ENCODE measurements at places on chromosomes 12 and 14.

GRCh38 chr14:70514168-70515069 lies 20.4 kb downstream of the ADAM20 start:
- DNase-seq, result no peak

GRCh38 chr14:87767567-87767901 lies 225.4 kb downstream of the GALC start:
- no peak for DNase-seq

DNA sequence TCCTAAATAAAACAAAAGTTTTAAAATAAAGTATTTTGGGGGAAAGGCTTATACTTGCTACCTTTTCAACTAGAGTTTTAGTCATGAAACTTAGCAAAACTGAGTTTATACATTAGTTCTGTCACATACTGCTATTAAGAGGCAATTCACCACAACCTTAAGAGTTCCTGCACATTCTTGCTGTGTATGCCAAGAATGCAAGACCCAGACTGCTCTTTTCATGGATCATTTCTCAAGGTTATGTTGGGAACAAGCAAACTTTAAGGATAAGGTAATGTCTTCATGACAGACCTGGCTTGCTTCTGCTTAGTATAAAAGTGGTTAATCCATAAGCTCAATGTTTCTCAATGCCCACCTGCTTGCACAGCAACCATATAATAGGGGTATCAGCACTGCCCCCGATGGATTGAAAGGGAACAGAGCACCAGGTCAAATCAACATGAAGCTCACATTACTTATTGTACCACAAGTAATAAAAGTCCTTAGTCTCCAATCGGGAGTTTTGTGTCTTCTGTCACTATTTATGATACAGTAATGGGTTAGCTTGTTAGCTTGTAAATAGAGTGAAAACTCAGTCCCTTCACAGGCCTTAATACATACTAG lies 67.6 kb downstream of the KIF21A start:
- no peak for DNase-seq

GRCh38 chr12:76176940-76177339 lies 92.5 kb upstream of the NAP1L1 start:
- DNase-seq, result no peak

DNA sequence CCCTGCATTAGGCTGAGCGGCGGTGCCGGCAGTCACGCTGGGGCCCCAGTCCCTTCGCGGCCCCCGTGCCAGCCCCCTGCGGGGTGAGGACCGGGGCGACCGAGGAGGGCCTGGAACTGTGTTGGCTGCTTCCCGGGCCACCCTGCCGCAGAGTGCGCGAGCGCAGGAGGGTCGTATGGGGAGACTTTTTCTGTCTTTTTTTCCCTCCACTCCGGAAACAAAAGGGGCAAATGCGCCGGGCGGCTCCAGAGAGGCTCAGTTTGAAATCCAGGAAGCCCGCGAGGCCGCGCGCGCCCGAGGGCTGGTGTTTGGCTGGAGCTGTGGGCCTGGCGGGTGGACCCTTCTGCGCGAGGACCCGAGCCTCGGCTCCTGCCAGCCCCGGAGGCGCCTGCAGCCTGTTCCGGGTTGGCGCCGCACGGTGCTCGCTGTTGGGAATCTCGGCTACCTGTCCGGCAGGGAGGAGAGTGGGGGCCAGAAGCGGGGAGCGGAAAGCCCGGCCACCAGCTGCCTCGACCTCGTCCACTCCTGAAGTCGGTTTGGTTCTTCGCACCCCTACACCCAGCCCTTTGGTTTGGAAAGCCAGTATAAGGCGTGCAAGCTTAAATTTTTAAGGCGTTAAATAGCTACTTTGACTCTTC lies 638 bp downstream of the PLEKHG3 start:
- DNase-seq, result no peak

DNA sequence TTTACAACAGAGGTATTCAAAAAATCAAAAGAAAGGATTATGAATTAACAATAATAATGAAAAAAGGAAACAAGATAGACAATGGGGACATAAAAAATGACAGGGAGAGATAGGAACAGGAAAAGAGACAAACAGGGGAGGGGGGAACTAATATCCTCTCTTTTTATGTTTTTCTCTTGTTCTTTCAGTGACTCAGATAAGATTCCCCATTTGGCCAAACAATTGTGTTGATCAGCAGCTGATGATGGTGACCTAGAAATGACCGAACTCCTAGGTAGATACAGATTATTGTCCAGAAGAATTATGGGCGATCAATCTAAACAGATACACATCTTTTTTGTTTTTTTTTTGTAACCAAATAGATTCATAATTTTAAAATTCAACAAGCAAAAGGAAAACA lies 1277.2 kb upstream of the FLRT2 start:
- no peak for DNase-seq

- DNase-seq, result no peak
Observed at GRCh38 chr14:106530423-106531107, 1004.2 kb downstream of the TMEM121 start.

- peak; percentile 73 for DNase-seq
Observed at GRCh38 chr12:23949348-23950209, at the start of gene SOX5. Gene SOX5 (minus strand): TSS chr12:23949670. CDS start chr12:23949601, 69 bp downstream.

GRCh38 chr12:12254553-12254952 lies 12.3 kb downstream of the LRP6 start:
- DNase-seq, result no peak

- no peak for DNase-seq
Observed at GRCh38 chr14:100297320-100298300, 8.6 kb downstream of the SLC25A29 start.

DNA sequence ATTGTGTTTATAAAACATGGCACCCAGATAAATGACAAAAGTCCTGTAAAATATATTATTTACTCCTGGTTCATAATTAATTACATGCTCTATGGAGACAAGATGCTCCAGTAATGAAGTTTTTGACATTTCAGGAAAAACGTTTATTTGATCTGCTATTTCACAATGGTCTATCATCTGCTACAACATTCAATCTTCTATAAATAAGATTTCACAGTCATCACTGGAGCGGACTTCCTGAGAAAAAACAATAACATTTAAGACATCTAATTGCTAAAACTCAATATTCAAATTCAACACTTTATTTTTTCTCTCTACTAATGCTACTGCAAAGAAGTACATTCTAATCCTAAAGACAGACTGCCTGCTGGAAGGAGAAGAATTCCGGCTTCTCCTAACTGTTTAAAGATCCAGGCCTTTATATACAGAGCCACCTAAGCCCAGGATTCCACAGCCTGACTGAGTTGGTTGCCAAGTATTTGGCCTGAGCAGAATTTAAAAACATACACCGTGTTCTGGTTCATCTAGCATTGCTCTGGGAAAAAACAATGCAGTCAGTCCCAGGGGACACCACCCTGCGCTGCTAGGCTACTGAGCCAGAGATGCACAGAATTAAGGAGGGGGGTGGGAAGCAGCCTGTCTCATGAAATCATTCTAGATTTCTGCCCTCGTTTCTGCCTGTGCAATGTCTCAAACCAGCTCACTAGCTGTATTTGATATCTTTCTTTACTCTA lies 58.0 kb downstream of the TMTC1 start:
- DNase-seq, result no peak

GRCh38 chr12:122048151-122048550 lies 26.5 kb downstream of the BCL7A start:
- no peak for DNase-seq

DNA sequence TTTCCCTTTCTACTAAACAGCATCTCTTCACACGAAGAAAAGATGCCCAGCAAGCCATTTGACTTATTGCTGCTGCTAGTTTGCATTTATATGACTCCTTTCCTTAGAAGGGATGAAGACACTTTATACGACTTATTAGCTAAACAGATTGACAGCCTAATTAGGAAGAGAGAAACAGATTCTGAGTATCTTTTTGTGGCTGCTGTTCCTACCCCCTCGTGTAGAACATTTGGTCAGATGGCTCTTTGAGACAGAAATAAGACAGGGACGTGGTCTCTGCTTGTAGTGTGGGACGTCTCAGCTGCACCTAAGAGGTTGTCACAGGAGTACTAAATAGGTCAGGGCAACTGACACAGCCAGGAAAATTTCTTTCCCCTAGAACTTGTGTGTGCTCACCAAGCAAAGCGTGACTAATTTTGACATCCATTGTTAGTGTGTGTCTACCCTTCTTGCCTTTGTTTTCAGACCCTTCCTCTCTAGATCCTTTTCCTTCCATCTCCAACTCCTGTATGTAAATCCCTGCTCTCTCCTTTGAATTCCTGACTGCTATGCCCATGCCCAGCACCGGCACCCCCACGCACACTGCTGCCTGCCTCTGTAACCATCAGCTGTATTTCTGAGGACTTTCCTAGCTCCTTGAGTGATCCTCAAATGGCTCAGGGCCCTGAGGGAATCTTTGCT lies 83.2 kb downstream of the DAD1 start:
- no peak for DNase-seq

- DNase-seq, result no peak
Observed at GRCh38 chr12:117599849-117600248, 238.4 kb upstream of the NOS1 start.

GRCh38 chr12:4141348-4142270 lies 132.0 kb upstream of the CCND2 start:
- DNase-seq, result no peak

DNA sequence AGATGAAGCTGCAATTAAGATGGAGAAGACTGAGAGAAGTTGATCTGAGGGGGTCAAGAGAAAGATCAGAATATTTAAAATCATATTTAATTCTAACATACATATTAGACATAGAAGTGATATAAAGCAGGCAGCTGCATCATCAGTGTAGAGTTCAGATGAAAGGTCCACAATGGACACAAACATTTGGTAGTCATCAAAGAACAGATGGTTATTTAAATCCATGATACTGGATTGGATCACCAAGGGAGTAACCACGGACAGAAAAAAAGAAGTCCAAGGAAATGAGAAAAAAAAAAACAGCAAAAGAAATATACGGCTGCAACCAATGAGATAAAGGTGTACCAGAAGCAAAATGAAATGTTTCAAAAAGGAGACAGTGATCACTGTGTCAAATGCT lies 20.1 kb downstream of the NOVA1 start:
- no peak for DNase-seq

- DNase-seq, result no peak
Observed at GRCh38 chr12:110763583-110763982, 20.9 kb upstream of the PPP1CC start.

DNA sequence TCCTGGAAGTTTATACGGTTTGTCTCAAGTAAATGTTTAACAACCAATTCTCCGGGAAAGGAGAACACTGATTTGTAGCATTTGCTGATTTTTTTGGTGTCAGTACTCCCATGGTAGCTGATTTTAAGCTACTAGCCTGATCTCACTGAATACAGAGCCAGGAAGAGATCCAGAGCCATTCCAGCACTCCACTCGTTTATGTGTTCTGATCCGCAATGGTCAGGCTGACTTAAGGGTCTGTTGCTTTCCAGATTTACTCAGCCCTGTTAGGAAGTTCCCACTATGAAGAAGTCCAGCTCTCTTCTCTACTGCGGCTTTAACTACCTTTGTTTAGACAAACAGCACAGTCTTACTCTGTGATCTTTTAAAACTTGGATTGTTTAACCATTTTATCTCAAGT lies 38.0 kb upstream of the NID2 start:
- DNase-seq, result no peak

DNA sequence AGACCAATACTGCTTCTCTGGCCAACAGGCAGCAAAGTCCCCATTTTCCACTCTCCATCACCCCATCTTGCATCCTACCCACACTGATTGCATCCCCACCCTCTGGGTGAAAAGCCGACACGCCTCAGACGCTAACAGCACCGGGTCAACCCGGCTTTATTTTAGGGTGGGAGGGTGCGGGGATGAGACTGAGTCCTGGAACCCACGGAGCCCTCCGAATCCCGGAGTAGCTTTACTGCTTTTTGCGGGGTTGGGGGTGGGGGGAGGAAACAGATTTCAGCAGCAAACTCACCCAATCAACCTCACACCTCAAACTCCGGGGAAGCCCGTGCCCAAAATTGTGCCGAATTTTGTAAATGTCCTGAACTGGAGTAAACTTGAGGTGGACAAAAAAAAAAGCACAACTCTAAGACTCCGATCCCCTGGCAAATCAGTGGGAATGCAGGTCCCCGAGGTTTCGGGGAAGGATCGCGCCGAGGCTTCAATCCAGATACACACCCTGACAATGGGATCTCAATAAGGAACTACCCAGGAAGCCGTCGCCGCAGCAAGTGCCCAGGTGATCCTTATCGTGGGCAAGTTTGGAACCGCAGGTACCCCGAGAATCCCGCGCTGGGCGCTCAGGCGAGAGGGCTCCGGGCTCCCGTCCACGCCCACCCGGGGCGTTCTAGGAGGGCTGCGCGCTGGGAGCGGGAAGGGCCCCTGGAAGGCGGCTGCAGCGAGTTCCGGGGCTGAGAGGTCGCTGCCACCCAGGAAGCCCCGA lies 1.1 kb downstream of the GCH1 start:
- no peak for DNase-seq

GRCh38 chr12:85329913-85330312 lies 49.9 kb downstream of the ALX1 start:
- no peak for DNase-seq

GRCh38 chr14:96576359-96576758 lies 74.2 kb downstream of the PAPOLA start:
- no peak for DNase-seq

DNA sequence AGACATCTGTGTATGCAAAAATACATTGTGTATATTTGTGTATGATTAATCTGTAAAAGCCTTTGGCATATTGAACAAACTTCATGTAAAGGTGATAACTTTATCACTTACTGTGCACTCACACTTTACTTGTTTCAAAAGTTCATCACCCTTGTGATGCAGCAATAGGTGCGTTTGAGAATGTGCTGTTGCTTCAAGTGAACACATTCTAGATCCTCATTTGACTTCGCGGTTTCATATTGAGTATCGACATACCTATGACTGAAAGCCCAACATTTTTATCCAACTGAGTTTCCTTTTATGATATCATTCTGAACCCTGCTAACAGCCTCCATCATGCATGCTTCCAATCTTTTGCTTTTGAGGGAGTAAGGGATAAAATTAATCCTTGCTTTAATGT lies 1086.9 kb downstream of the TMEM121 start:
- no peak for DNase-seq

DNA sequence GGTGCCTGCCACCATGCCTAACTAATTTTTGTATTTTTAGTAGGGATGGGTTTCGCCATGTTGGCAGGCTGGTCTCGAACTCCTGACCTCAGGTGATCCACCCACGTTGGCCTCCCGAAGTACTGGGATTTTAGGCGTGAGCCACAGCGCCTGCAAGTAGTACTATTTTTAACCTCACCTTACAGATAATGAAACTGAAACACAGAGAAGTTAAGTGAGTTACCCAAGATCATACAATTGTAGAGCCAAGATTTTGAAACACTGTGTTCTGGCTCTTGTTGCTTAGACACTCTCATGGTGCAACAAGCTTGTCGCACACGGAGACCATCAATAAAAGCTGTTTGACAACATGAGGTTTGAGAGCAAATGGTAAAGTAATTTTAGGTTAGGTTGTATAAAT lies 159.1 kb upstream of the LMNTD1 start:
- DNase-seq, result no peak

GRCh38 chr12:50059440-50060119 lies 2.2 kb downstream of the ASIC1 start:
- DNase-seq, result no peak

Measured in neuronal stem cell (in vitro differentiated cells).